ENCODE measurements at places on chromosomes 1 and 21.

DNA sequence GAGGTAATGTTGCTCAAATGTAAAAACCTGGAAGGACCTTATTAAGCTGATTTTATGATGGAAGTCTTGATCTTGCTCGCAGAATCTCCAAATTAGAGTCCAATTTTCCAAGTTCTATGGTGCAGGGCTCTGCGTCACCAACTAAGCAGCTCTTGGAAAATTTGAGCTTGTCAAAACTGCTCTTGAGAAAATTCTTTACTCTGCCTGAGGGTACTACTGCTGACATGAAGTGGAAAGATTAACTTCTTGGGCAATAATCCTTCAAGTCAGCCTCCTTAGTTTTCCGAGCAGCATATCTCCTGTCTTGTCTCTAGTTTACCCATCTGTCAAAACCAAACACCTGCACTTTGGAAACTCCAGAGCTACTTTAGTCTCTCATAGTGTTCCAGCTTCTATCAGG lies 293.7 kb downstream of the KCTD3 start:
- DNase-seq, result no peak

DNA sequence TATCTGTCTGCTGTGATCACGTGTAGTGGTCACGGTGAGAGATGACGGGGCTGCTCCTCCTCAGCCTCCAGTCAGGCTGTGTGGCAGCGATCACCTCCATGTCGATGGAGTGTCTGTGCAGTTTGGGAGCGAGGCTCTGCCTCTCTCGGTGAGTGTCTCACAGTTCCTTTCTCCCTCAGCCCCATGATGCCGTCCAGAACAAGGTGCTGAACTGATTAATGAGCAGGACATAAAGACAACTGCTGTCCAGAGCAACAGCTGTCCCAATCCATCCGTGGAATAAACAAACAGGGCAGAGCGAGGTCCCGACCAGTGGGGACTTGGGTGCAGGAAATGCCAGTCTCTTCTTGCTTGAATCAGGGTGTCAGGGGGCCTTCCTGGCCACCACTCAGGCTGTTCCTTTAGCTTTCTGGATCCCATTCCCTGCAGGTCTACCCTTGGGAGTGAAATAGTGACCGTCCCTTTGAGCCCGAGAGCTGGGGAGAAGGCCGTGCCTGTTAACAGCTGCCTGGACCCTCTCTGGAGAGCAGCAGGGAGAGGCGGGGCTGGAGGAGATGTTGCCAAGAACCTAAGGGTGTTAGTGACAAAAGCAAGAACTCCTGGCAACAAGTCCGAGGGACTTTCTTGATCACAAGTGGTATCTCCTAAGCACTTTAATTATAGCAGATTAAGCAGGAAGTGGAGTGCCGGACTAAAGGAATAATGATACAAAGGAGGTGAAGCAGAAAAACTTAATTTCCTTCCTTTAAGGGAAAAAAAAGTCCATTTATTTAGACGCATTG lies 443.9 kb downstream of the KIF26B start:
- no peak for DNase-seq

DNA sequence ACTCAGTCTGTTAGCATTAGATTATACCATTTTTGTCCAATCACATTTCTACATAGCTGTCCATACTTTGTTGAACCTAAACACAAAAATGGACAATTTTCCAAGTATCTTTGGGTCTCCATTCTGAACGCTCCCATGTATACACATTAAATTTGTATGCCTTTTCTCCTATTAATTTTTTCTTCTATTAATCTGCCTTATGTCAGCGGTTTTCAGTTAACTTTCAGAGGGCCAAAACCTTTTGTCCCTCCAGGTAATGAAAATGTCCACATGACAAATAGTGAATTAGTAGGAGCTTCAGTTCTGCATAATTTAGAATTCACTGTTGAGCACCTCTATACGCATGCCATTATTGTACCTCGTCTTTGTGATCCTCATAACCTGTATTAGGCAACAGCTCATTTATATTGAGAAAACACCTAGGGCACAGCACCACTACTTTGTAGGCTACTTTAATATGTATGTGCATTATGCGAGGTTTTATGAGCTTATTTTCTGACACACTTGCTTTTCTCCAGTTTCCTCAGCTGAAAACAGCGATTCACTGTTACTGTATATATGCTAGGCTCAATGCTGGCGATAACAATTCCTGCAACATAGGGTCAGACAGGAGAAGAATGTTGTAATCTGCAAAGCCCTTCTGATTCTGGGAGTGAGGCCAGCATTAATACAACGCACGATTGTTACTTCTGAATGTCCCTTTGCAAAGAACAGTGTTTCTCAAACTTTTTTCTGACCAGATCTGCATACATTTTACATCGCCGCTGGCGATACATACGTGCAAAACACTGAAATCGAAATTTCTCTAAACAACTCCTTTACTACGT lies 1.1 kb upstream of the ABCD3 start:
- DNase-seq, result no peak

DNA sequence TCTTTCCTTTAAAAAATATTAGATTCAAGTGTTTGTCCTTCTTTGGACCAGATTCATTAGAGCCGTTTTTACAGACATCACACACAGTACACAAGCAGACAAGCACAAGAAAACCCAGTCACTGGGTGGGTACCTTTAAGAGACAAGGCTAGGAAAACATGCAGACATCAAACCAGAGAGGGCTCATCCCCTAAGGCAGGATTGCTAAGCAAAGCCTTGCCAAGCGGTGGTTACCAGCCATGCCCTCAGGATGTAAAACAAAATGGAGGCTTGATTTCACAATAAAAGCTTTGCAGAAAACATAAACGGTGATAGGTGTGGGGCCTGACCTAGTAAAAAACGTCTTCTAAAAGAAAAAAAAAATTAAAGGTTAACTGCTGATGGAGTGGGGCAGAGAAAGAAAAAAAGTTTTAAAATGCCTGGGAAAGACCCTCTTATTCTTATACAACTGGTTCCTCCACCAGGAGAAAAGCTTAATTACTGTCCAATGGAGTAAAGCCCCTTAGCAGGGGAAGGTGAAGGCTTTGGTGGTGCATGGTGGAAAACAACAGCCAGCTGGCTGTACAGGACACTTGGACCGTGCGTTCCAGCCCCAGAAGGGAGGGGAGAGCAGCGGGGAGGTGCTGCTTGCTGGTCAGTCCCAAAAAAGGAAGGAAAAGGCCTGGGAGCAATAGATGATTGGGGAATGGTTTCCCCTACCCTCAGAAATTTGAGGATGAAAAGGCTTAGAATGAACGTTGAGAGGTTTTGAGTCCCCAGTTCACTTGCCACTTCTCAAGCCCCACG lies 30.4 kb upstream of the FMO1 start:
- no peak for DNase-seq

GRCh38 chr1:61618193-61618592 lies 106.7 kb downstream of the TM2D1 start:
- DNase-seq, result no peak

GRCh38 chr1:169868978-169869377 lies 24.7 kb downstream of the SCYL3 start:
- DNase-seq, result no peak

GRCh38 chr21:33033094-33033951 lies 7.6 kb downstream of the OLIG2 start:
- no peak for DNase-seq

DNA sequence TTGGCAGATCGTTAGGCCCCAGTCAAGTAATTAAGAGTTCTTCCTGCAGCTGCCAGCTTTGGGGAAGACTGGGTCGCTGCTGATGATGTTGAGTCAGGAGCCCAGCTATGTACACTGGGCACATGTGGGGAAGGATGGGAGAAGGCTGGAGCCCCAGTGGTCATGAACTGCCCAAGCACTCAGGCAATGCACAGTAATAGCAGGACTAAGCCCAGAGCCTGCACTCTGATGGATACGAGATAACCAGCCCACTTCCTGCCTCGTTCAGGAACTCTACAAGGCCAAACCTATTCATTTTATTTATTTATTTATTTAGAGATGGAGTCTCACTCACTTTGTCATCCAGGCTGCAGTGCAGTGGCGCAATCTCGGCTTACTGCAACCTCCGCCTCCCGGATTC lies 81.1 kb upstream of the BTG3 start:
- no peak for DNase-seq

DNA sequence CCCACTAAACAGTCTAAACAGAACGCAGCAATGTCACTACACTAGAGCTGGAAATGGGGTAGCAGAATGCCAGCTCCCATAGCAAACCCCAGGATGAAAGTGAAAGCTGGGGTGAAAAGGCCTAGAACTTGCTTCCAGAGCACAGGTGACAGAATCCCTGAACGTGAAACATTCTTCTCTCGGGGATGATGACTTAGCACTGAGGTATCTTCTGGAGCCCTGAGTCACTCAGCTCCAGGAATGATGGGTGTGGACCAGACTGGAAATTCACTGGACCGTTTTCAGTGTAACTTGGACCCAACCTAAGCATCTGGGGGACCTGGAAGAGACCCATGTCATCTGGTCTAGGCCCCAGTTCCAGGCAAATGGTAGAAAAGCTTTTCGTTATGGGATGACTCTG lies 108.9 kb downstream of the CDC7 start:
- DNase-seq, result peak; percentile 37

DNA sequence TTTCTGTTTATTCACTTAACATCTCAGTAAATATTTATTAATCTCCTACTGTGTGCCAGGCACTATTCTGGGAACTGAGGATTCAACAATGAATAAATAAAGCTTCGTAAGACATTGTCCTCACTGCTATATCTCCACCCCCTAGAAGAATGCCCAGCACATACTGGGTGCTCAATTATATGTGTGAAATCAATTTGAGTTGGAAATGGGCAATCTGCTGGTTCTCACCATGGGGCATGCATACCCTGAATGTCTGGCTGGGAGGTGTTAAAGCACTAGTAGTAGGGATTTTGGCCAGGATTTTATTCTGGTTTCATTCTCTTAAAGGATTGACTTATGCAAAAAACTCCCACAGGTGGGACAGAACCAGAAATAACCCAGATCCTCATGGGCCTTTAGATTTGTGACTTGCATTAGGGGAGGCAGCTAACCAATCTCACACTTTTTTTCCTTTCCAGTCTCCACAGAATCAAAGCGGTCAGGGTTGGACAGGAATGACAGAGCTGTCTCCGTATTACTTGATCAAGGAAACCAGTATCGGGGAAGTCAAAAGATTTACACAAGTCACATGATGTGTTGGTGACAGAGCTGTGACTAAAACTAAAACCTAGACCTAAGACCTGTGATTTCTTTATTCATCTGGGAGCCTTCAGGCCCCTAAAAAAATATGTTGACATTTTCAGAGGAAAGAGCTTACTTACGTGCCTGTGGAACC lies 12.8 kb downstream of the GFI1 start:
- no peak for DNase-seq

- DNase-seq, result no peak
Observed at GRCh38 chr1:104946558-104947210, 1197.0 kb downstream of the AMY1C start.

DNA sequence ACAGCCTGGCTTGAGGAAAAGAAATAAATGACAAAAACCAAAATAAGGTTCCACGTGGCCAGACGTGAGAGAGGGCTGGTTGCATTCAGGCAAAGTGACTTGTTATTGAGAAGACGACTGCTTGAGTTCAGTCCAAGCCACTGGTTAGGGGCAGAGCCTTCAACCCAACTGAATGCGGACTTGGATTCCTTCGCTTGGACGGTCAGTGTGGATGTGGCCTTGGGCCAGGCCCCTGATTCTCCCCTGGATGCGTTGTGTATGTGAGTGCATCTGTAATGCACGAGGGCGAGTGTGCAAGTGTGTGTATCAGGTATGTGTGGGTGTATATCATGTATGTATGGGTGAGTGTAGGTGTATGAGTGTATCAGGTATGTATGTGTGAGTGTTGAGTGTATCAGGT lies 1.9 kb downstream of the PLA2G2F start:
- DNase-seq, result no peak

DNA sequence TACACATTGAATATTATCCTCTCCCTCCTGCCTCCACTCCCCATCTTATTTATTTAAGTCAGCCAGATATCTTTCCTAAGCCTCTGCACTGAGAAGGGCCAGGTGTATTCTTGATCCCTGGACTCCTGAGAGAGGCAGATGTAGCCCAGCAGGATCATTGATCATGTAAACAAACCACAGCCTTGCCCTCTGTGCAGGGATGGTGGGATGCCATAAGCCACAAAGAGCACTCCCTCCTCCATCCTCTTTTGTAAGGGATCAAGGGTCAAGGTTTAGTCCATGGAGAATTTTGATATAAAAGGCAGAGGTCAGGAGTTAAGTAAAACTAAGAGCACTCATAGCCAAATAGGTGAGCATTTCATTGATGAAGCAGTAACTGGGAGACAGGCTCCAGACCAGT lies 17.3 kb downstream of the PHGDH start:
- DNase-seq, result no peak

DNA sequence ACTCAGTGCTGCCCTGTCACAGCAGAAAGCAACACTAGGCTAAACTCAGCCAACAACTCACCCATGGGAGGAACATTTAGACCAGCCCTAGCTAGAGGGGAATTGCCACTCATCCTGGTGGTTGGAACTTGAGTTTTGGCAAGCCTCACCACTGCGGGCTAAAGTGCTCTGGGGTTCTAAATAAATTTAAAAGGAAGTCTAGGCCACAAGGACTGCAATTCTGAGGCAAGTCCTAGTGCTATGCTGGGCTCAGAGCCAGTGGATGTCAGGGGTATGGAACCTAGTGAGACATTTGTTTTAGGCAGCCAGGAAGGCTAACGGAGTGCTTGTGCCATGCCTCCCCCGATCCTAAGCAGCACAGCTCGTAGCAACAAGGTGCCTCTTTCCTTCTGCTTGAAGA lies 78.0 kb downstream of the RGS13 start:
- no peak for DNase-seq

DNA sequence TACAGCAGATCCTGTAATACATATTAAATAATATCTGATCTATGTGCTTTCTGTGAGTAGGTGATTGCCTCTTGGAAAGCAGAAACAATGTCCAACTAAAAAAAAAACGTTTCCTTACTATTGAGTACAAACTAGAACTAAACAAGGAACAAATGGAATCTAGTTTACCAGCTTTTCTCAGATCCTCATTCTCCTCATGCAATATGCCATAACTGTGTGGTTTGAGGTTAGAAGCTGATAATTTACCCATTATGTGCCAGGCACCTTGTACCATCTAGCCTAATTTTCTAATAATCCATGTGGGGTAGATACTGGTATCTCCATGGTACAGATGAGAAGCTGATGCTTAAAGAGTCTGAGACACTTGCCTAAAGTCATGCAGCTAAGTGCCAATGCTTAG lies 154.7 kb downstream of the PTGER3 start:
- no peak for DNase-seq
